Head of caudate nucleus (tissue), 42 donors: ENCODE measurements at places on chromosomes 3 and 15.
A peak's percentile ranks its signal among the peaks of the same experiment; 100 is the strongest.

DNA sequence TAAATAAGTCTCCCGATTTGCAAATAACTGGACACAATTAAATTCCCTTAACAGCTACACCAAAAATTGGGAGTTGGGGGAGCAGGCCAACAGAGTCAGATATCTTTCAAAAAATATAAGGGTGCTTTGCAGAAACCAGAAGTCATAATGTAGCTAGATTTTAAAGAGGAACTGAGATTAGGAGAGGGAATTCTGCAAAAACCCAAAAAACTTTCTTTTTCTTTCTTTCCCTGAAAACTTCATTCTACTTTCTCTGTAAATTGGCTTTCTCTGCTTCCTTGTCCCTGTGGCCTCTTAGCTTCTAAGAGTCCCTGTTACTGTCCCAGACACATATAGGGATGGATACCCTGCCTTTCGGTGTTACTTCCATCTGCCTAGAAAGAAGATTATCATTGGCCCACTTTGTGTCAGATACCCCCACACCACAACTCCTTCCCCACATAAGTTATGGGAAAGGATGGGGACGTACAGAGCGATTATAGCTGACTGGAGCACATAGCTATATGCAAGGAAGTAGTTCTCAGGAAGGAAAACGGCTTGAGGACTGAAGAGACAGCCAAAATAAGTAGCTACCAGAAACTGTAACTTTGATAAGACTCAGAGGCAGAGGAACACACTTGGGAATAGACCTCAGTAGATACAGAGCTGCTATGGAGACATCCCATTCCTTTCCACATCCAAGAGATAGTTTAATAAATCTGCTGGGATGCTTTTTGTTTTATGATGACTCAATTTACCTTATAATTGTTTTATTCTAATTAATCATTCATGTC is 129.1 kb upstream of the TGFBR2 start:
- no peak for DNase-seq

DNA sequence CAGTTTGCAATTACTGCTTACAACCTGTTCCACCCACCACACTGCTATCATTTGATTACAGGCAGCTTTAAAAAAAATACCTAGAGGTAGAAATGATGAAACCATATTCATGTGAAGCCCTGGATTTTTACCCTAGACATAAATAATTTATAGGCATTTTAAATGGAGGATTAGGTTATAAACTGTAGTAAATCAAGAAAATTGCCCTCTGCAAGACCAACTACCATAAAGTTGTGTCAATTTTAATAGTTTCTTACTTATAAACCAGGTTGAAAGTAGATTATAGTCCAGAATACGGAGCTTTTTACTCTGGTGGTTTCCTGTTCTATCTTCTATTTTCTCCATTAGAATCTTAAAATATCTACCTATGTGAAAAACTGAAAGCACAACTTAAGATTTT is 13.9 kb downstream of the TNIK start:
- DNase-seq, result no peak

- no peak for DNase-seq
Observed at GRCh38 chr3:23979569-23979968, 34.5 kb downstream of the NR1D2 start.

DNA sequence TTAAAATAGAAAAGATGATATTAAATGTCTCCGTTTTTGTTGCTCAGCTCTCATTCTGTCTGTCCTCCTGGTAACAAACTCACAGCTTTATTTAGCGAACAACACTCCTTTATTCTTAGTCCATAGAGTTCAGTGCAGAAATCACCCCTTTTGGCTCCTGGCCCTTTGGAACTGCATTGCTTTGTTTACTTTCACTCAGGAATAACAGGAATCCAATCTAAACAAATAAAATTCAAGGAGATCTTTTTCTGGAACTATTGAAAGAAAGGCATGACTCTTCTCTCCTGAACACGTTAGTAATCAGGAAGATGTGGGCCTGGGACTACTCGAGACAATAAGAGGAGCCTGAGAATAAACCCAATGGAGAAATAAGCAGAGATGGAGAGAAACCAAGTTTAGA is 409.2 kb downstream of the DIPK2A start:
- peak; percentile 13 for DNase-seq

DNA sequence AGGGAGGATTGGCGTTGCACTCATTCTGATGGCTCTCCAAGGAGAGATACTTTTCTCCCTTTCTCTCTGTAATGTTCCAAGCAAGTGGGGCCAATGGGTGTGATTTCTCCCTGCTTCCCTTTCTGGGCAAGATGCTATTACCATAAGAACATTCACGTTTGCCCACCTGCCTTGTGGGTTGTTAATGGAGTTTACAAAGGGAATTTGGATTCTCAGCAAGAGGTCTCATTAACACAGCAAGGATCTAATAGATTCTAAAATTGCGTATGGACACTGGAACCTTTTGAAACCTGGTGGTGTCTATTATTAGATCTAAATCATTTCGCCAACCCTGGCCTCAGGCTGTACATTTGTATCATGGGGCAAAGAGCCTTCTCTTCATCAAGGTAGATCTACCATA is 74.1 kb downstream of the SLCO3A1 start:
- no peak for DNase-seq
